Mesothelial cell of epicardium (in vitro differentiated cells): ENCODE measurements at places on chromosomes 5 and 9.

DNA sequence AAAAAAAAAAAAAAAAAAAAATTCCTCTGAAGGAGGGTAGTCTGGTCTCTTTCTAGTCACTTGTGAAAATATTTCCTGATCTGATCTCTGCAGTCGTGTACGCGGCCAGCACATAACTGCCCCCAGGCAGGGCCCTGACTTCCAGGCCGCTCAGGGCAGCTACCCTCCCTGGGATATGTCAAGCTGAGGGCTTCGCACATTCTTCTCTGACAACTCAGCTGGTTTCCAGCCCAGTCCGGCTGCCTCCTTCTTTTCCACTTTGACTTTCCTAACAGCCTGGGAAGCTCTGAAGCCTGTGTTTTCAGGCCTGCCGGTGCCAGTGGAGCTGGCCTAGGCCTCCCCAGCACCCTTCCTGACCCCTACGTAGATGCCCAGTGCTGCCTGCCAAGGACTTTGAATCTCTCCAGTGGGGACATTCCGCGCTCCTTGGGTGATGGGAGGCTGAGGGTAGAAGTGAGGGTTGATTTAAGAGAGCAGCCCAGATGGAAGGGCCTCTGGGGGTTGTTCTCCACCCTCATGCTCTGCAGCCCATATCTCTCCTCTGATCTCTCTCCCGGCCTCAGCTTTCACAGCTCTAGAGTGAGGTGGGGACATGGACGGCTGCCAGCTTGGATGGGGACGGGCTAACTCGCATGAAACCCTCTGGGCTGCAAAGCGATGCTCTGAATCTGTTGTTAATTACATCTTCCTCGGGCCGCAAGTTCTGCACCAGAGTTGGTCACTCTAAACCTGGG is 20.7 kb downstream of the COL5A1 start:
- no peak for DNase-seq

- no peak for DNase-seq
Observed at GRCh38 chr5:33146881-33147280, 293.9 kb upstream of the TARS1 start.

DNA sequence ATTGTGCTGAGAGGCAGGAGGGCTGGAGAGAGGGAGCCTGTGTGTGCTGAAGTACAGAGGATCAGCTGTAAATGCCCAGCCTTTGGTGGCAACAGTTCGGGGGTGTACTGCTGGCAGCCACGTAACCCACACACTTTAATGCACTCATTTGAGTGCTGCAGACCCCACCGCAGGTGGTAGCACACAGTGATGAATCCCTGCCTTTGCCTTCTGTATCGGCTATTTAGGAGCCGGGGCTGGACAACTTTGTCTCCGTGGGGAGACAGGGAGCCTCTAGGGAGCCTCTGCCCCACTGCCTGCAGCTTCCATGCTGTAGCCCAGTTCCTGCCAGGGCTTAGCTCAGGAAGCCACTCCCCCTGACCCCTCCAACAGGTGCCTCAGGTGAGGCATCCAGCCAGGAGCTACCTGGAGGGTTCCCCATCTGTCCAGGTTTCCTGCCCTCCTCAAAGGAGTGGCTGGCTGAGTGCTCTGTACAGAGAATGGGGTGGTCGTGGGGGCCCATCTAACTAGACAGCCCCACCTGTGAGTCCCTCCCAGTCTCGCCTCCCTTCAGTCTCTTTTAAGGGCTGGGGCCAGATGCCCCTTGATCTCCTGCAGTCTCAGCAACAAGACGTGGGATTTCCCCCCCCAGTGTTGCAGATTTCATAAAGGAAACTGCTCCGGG is 44.5 kb downstream of the SECISBP2 start:
- DNase-seq, result no peak

GRCh38 chr9:34993502-34994259 is 4.1 kb downstream of the DNAJB5 start:
- no peak for DNase-seq

DNA sequence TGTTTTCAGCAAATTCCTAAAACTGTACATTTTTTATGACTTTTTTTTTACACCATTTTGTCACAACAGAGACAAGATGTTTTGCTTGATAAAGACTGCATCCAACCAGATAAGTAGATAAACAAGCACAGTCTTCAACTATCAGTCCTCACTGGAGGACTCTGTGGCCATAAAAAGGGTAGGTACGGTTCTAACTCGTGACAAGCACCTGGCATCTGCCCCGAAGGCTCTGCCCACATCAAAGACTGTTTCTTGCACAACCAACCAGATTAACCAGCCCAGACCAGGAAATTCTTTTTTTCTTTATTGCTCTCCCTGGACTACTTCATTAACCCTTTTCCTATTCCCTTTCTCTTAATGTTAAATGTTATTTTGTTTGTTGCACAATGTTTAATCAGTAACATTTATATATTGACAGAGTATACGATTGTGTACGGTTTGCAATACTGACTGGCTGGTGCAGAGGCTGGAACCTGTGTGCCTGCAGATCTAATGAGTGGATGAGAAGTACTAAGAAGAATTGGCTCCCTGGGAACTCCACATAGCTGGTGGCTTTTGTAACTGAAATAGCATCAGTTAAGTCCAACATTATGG is 74.1 kb downstream of the SERINC5 start:
- no peak for DNase-seq

DNA sequence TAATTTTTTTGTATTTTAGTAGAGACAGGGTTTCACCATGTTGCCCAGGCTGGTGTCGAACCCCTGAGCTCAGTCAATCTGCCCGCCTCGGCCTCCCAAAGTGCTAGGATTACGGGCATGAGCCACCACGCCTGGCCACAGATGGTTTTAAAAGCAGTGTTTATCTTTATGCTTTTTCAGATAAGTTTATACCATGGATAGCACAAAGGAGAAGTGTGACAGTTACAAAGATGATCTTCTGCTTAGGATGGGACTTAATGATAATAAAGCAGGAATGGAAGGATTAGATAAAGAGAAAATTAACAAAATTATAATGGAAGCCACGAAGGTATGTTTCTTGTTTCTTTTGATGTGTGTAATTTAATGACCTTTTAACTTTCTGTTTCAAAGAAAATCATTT is 35.1 kb downstream of the POLK start:
- DNase-seq, result no peak

DNA sequence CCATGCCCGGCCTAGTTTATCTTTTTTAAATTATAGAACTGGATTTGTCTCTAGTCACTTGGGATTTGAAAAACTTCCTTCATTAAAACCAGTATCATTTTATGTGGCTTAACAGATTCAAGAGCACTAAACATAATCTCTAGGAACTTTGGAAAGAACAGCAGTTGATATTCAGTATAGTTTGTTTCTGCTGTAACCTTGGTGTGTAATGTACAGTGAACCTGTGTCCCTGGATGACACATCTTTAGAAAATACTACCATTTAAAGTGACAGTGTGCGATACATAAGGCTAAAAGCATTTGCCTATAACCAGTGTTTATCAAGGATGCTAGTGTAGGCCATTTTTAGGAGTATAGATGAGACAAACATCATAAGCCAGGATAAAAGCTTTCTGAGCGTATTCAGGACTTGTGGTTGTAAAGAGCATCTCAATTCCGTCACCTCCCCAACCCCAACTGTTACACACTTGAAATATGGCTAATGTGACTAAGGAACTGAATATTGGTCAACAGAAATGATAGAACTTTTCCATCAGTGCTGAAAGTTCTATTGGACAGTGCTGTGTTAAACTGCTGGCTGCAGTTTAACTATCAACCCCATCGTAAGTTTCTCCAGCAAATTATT is 4.4 kb downstream of the SNX18 start:
- no peak for DNase-seq

- DNase-seq, result no peak
Observed at GRCh38 chr5:108295578-108296368, 86.1 kb downstream of the FBXL17 start.

- DNase-seq, result no peak
Observed at GRCh38 chr9:134058716-134059115, 9.1 kb downstream of the BRD3 start.

DNA sequence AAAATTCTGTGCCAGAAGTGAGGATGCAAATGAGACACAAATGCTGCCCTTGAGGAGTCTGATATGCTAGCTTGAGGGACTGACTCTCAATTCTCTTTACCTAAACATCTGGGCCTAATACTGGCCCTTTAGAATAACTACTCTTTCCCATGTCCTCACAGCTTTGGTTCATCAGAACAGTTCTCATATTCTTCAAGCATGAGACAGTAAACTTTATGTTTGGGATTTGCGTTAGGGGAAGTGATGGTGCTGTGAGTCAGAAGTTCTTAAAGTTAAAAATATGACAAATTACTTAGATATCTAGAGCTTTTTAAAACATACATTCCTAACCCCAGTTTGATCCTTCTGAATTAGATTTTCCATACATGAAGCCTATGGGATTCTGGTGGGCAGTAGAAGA is 665.0 kb upstream of the RGMB start:
- DNase-seq, result no peak

GRCh38 chr5:9834871-9835770 is 205.0 kb upstream of the TAS2R1 start:
- no peak for DNase-seq

GRCh38 chr5:149400304-149400703 is 21.2 kb upstream of the IL17B start:
- no peak for DNase-seq

GRCh38 chr9:114037961-114038723 is 40.0 kb downstream of the AMBP start:
- DNase-seq, result no peak

GRCh38 chr9:79289856-79290255 is 281.9 kb upstream of the TLE4 start:
- DNase-seq, result no peak
